Heart left ventricle (tissue), 16 donors: ENCODE measurements at places on chromosomes 13 and 19.

DNA sequence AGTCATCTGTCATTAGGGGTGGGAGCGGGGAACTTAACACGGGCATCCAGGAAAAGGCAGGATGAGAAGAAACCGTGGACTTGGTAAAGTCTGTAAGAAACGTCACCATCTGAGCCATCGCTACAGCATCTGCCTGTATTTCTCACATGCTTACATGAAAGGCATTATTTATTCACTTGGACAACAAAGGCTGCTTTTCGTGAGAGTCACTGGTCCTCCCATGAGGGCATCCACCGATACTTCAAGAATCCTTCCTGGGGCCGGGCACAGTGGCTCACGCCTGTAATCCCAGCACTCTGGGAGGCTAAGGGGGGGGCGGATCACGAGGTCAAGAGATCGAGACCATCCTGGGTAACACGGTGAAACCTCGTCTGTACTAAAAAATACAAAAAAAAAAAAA lies 16.1 kb downstream of the ZNF446 start:
- DNase-seq: no peak

- DNase-seq: no peak
Measured at GRCh38 chr19:55866521-55866920, 30.2 kb downstream of the NLRP4 start.

- no peak for DNase-seq
Measured at GRCh38 chr19:7250057-7250596, 44.1 kb downstream of the INSR start.

DNA sequence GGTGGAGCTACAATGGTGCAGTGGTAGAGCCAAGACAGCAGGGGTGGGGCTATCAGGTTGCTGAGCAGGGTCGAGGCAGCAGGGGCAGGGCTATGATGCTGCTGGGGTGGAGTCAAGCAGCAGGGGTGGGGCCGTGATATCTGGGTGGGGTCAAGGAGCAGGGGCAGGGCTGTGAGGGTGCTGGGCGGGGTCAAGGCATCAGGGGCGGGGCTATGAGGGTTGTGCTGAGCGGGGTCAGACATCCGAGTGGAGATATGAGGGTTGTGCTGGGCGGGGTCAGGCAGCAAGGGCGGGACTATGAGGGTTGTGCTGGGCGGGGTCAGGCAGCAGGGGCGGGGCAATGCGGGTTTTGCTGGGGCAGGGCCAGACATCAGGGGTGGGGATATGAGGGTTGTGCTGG lies 14.7 kb downstream of the HCN2 start:
- DNase-seq: no peak

DNA sequence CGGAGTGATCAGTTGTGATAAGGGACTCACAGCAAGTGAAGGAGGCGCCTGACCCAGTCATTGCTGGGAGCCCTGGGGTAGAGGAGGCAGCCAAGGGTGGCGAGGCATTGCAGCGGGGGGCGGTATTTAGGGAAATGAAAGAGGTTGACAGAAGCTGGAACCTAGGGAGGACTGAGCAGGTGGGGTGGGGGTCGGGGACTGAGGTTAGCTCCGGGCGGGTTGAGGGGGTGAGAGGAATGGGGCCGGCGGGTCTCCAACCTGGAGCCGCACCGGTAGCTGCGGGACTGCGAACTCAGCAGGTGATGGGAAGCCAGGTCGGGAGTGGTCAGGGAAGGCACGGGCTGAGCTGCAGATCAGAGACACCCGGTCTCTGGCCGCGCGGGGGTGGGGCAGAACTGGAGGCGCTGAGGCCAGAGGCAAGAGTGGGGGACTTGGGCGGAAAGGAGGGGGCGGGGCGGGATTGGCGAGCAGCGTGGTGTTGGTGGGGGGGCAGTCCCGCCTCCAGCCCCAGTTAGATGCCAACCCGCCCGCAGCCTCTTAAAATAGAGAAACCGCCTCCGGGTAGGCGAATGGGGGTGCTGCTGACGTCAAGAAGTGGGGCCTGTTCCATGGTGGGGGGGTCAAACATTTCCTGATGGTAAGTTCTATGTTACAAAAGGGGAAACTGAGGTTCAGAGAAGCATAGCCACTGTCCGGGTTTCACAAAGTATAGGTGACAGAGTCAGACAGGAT lies 1.5 kb downstream of the MAST3 start:
- DNase-seq: no peak

DNA sequence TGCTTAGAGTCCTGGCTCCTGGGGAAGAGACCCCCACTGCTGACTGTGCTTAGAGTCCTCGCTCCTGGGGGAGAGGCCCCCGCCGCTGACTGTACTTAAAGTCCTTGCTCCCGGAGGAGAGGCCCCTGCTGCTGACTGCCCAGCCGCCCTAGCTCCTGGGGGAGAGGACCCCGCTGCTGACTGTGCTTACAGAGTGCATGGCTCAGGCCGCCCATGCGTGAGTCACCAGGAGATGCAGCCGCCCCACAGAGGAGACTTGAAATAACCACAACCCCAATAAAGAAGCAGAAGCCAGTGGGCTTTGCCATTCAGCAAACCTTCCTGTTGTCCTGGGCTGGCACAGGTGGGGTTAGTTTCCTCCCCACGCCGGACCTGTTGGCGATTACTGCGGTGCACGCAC lies 79.2 kb upstream of the C13orf46 start:
- no peak for DNase-seq

GRCh38 chr13:76216729-76217128 lies 580.6 kb downstream of the LMO7 start:
- no peak for DNase-seq

DNA sequence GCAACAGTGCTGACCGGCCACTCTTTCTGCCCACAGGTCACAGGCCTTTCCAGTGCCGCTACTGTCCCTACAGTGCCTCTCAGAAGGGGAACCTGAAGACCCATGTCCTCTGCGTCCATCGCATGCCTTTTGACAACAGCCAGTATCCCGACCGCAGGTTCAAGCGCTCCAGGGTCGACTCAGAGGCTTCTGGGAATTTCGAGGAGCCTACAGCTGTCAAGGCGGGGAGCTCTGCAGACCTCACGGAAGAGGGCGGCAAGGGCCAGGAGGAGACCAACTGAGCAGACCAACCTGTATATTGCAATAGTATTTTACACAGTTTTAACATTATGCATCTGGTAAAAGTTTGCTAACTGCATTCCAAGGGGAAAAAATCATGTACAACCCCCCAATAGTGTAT lies 338.5 kb downstream of the ZNF536 start:
- DNase-seq: no peak

GRCh38 chr19:58561373-58562121 lies 3.1 kb upstream of the UBE2M start:
- DNase-seq: no peak
